ENCODE measurements at places on chromosomes 3 and 15. TPM values are rescaled to one million over a fixed set of nuclear protein-coding genes. Genes with fewer than 3 reads are reported as not detected.
A peak's percentile ranks its signal among the peaks of the same experiment; 100 is the strongest.

ACAN gene
- 1.1 TPM for polyA plus RNA-seq

UBA5 gene
- polyA plus RNA-seq: 66.1 TPM

PRR23A gene
- polyA plus RNA-seq: not detected

SCAP gene
- 58.2 TPM for polyA plus RNA-seq

ACOX2 gene
- 50.3 TPM for polyA plus RNA-seq

SCN5A gene
- 0.63 TPM for polyA plus RNA-seq

DNA sequence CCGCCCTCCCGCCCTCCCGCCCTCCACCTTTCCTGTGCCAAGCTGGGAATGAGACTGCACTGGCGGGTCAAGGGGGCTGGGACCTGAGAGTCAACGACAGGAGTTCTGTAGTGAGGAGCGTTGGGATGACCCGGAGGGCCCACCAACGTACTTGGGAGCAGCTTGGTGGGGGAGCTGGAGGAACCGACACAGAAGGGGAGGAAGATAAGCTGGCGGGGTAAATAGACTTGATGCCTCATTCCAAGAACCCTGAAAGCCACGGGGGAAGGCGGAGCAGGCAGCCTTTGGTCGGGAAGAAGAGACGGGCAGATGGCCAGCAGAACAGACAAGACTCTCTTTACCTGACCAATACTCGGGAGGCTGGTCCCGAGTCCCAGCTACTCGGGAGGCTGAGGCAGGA is 277 bp downstream of the FMN1 start:
- DNase-seq: no peak
- H3K4me1 ChIP-seq: peaks cover 7% of the 10 kb centered on the region
- no peaks in the 10 kb centered on the region for H3K27me3 ChIP-seq
- no peaks in the 10 kb centered on the region for H3K36me3 ChIP-seq

GRCh38 chr15:26066896-26067295 is 203.8 kb upstream of the ATP10A start:
- H3K27ac ChIP-seq: no peak overlapping the region
- no peaks in the 10 kb centered on the region for H3K27me3 ChIP-seq
- H3K36me3 ChIP-seq: no peaks in the 10 kb centered on the region
- DNase-seq: no peak

GRCh38 chr3:52233108-52233591 is 5.8 kb downstream of the TWF2 start:
- H3K27me3 ChIP-seq: no peaks in the 10 kb centered on the region
- DNase-seq: no peak
- H3K4me1 ChIP-seq: peaks cover 16% of the 10 kb centered on the region
- no peak overlapping the region for H3K4me3 ChIP-seq
- peaks cover 72% of the 10 kb centered on the region for H3K36me3 ChIP-seq

- H3K36me3 ChIP-seq: no peaks in the 10 kb centered on the region
- no peaks in the 10 kb centered on the region for H3K27me3 ChIP-seq
- peak; percentile 29 for DNase-seq
- H3K4me3 ChIP-seq: no peak overlapping the region
Measured at GRCh38 chr15:100383302-100384107, 41.7 kb upstream of the ADAMTS17 start.

DNA sequence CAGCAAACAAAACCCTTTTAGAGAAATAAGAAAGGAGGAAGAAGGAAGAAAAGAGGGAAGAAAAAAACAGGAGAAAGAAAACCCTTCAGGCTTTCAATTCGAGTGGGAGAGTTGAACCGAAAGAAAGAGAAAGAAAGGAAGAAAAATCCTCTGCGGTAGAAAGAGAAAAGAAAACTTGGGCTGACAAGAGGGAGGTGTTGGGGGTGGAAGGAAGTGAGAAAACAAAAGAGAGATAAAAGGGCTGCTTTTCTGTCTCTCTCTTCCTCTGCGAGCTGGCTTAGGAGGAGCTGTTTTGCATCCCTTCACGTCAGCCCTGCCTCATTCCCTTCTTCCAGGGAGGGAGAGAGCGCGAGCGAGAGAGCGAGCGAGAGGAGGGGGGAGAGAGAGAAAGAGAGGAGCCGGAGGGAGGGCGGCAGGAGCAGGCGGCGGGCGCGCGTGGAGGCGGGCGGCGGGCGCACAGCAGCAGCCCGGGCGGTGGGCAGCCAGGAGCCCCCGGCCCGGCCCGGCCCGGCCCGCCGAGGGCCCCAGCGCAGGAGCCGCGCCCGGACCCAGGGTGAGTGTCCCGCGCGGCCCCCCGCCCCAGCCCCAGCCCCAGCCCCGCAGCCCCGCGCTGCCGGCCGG is at the start of gene ZNF710:
ZNF710 (plus strand) TSS at position 263 of the 621 bp plus-strand sequence. CDS start 65,814 bp downstream, outside the sequence.
- H3K27ac ChIP-seq: peak within 1 kb of the TSS; percentile 95
- peak; percentile 84 for DNase-seq
- no peaks in the 10 kb centered on the region for H3K27me3 ChIP-seq
- peaks cover 68% of the 10 kb centered on the region for H3K4me1 ChIP-seq
- peak within 1 kb of the TSS; percentile 68 for H3K4me3 ChIP-seq

GRCh38 chr3:21621181-21621651 is 129.8 kb downstream of the ZNF385D start:
- H3K4me1 ChIP-seq: no peaks in the 10 kb centered on the region
- DNase-seq: no peak
- H3K36me3 ChIP-seq: no peaks in the 10 kb centered on the region
- H3K27me3 ChIP-seq: no peaks in the 10 kb centered on the region
- no peak overlapping the region for H3K27ac ChIP-seq

- DNase-seq: no peak
- H3K27me3 ChIP-seq: no peaks in the 10 kb centered on the region
- H3K36me3 ChIP-seq: no peaks in the 10 kb centered on the region
- no peaks in the 10 kb centered on the region for H3K4me1 ChIP-seq
- H3K27ac ChIP-seq: no peak overlapping the region
Measured at GRCh38 chr3:166451997-166452396, 614.8 kb upstream of the BCHE start.

- H3K27me3 ChIP-seq: no peaks in the 10 kb centered on the region
- H3K36me3 ChIP-seq: no peaks in the 10 kb centered on the region
- no peak overlapping the region for H3K4me3 ChIP-seq
- H3K27ac ChIP-seq: no peak overlapping the region
- no peaks in the 10 kb centered on the region for H3K4me1 ChIP-seq
Measured at GRCh38 chr3:188497021-188497420, 343.1 kb downstream of the LPP start.

- H3K27ac ChIP-seq: peak within 1 kb of the TSS; percentile 76
- DNase-seq: peak; percentile 71
- H3K27me3 ChIP-seq: no peaks in the 10 kb centered on the region
- peak within 1 kb of the TSS; percentile 41 for H3K4me3 ChIP-seq
- no peaks in the 10 kb centered on the region for H3K36me3 ChIP-seq
- H3K4me1 ChIP-seq: peaks cover 58% of the 10 kb centered on the region
Measured at GRCh38 chr15:68204776-68205557, at the start of gene CALML4. Gene CALML4, minus strand, starts transcription at chr15:68205332. Its CDS starts 85 bp downstream, at chr15:68205247.

GRCh38 chr3:44842376-44842775 is 19.3 kb upstream of the TMEM42 start:
- H3K4me3 ChIP-seq: no peak overlapping the region
- no peak overlapping the region for H3K27ac ChIP-seq
- no peak for DNase-seq

DNA sequence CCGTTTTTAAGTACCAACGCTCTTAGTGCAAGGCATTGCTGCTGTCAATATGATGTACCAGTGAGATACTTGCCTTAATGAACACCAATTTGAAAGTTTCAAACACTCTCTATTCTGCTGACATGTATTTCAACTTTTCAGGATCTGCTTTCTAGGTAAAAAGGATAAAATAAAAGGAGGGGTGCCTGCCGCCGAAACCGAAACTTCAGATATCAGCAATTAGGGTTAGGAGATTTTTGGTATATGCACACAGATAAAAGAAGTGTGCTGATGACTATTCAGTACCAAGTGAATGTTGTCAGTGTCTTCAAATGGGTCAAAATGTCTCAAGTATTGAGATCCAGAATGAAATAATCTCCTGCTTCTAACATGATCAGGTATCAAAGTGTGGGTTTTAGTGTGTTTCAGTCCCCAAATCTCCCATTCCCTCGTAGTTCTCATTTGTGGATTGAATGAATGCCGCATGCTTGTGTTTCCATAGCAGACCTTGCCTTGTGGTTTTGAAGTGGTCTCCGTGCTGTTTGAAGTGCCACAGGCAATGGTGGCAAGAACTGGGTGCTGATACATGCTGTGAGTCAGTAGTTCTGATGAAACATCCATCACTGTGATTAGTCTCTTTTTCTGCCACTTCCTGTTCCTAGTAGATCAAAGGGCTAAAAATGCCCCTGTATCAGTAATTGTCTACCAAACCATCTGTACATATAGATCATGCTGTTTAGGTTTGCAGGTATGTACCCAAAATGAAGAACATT is 22.5 kb downstream of the CHST14 start:
- no peak overlapping the region for H3K4me3 ChIP-seq
- DNase-seq: no peak
- H3K36me3 ChIP-seq: no peaks in the 10 kb centered on the region
- no peaks in the 10 kb centered on the region for H3K4me1 ChIP-seq
- no peak overlapping the region for H3K27ac ChIP-seq
- no peaks in the 10 kb centered on the region for H3K27me3 ChIP-seq

DNA sequence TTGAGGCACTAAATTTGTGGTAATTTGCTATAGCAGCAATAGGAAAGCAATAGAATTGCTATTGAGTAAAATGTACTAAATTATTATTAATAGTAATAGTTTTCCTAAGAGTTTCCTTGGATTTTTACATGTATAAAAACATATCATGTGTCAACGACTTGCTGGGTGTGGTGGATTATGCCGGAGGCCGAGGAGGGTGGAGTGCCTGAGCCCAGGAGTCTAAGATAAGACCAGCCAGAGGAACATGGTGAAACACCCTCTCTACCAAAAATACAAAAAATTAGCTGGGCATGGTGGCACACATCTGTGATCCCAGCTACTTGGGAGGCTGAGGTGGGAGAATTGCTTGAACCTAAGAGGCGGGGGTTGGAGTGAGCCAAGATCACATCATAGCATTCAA is 749.9 kb downstream of the TBL1XR1 start:
- DNase-seq: no peak
- H3K4me1 ChIP-seq: no peaks in the 10 kb centered on the region
- H3K36me3 ChIP-seq: no peaks in the 10 kb centered on the region
- no peak overlapping the region for H3K27ac ChIP-seq
- H3K27me3 ChIP-seq: no peaks in the 10 kb centered on the region
- no peak overlapping the region for H3K4me3 ChIP-seq

- H3K27ac ChIP-seq: no peak overlapping the region
- H3K27me3 ChIP-seq: no peaks in the 10 kb centered on the region
- H3K4me1 ChIP-seq: no peaks in the 10 kb centered on the region
- no peaks in the 10 kb centered on the region for H3K36me3 ChIP-seq
Measured at GRCh38 chr3:161014843-161015749, 90.1 kb downstream of the B3GALNT1 start.

GRCh38 chr3:69410301-69410700 is 24.4 kb upstream of the FRMD4B start:
- H3K27me3 ChIP-seq: no peaks in the 10 kb centered on the region
- H3K4me3 ChIP-seq: no peak overlapping the region
- peak; percentile 77 for DNase-seq
- H3K36me3 ChIP-seq: no peaks in the 10 kb centered on the region
- H3K4me1 ChIP-seq: peaks cover 30% of the 10 kb centered on the region

GRCh38 chr15:22815766-22816165 is 22.7 kb upstream of the NIPA2 start:
- no peak overlapping the region for H3K4me3 ChIP-seq
- no peaks in the 10 kb centered on the region for H3K4me1 ChIP-seq
- H3K36me3 ChIP-seq: peaks cover 14% of the 10 kb centered on the region
- no peak for DNase-seq
